Mucosa of gallbladder (tissue), 1 donor: ENCODE measurements at places on chromosomes 13 and 19. TPM values are rescaled to one million over a fixed set of nuclear protein-coding genes. Genes with fewer than 3 reads are reported as not detected.

- peak; percentile 55 for DNase-seq
These were observed 53.2 kb downstream of the CRTC1 start for GRCh38 chr19:18736415-18737336.

GRCh38 chr13:86882835-86883234 lies 788.3 kb upstream of the SLITRK5 start:
- DNase-seq = no peak

DNA sequence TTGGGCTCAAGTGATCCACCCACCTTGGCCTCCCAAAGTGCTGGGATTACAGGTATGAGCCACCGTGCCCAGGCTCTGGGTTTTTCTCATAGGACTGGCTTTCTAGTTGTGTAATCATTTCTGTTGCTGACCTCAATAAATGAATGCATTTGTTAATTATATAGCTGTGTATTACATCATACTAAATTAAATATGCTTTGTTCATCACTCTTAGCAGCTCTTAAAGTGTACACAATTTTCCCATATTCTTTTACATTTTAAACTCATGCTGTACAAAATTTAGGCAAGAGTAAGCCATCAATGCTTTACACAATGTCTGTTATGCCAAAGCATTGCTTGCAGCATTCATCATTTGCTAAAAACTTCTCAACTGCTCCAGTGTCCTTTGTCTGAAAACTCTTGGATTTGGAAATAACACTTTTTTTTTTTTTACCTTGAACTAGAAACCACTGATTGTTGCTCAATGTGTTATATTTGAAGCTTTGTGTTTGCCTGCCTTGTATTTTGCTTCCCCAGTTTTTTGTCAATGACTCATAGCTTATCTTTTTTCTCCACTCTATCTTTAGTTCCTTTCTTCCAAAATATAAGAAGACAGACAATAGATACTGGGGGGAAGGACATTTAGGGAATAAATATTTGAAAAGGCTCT lies 31.4 kb downstream of the CCDC122 start:
- DNase-seq = no peak

DNA sequence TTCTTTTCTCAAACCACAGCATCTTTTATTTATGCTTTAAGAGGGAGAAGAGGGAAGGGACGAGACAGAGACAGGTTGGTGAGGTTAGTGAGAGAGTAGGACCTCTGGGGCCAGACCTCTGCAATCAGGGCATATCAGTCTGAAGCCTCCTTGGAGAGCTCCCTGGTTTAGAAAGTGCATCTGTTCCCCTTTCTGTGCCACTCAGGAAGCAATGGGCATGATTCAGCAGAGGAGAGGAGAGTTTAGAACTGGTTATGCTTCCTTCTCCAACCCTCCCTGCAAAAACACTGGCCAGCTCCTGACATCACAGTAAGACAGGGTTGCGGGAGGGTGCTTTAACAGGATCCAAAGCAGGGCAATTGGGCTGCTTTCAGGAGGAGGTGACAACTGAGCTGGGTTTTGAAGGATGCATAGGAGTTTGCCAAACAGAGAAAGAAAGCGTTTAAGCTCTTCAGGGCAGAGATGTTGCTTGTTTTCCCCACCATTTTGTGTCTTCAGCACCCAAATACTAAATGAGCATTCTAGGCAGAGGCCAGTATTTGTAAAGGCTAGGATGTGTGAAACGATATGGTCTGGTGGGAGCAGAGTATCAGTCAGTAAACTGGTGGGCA lies 33.1 kb downstream of the CERS4 start:
- DNase-seq = no peak

DNA sequence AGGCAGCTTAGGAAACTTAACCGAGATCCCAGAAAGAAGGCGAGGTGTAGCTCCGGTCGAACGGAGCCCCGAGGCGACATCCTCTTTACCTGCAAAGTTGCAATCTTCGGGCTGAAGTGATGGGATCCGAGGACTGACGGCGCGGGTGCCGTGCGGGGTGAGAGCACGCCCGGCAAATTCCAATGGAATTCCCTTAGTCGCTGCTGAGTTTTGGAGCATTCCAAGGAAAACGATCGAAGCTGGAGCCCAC lies 141 bp downstream of the TRPC4 start:
- DNase-seq = no peak

DNA sequence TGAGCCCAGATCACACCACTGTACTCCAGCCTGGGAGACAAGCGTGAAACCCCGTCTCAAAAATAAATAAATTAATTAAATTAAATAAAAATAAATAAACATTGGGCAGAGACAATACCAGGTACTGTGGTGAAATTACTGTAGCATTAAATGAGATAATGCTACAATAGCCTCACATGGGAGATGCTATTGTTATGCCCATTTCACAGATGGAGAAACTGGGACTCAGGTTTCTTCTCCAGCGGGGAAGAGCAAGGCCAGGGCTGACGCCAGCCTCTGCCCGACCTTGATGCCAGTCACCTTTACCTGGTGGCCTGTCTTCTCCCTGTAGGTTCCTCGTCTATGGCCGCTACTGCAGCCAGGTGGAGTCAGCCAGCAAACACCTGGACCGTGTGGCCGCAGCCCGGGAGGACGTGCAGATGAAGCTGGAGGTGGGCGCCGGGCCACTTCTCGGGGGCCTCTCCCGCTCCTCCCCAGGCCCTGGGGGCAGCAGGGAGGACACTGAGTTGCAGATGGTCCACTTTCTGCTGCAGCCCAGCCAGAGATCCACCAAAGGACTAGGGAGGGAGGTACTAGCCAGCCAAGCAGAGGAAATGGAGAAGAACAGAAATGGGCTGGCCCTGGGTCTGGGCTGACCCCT lies 53.9 kb downstream of the VAV1 start:
- DNase-seq = no peak

DNA sequence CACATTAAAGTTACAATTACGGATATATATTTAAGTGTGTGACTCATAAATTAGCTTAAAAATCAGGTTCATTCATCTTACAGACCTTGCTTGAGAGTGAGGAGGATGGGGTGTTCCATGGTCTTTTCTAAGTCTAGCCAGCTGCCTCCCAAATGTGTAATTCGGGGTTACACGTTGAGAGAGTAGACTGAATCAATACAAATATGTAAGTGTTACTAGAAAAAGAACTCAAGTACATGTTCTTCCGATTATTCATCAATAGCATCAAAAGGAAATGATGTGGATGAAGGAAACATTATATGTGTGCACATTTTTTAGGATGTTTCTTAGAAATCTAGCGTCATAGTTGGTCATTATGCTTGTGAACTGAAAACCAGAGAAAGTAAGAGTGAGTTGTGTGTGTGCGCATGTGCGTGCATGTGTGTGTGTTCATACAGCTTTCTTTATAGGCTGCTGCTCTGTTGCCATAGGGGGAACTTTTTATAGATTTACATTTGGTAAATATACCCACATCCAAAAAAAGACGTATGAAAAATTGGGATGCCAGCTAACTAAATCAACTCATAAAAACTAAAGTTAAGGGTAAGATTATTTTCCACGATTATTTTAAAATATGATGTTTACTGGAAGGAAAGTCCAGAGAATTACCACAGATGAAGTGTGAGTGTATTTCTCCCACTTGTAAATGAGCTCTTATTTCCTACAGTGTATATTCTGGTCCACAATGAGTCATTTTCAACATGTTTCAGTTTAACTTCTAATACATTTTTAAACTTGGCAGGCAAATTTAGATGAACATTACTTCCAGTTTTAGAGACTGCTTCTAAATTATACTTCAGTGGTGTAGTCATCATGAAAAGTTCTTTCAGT lies 82.4 kb downstream of the PIBF1 start:
- no peak for DNase-seq

Gene ZNF559
- total RNA-seq = 19.9 TPM

Gene SLC15A1
- 140 TPM for total RNA-seq

Gene PRODH2
- total RNA-seq = 0.46 TPM
